ENCODE measurements at places on chromosomes 11 and 22. TPM values are rescaled to one million over a fixed set of nuclear protein-coding genes. Genes with fewer than 3 reads are reported as not detected.

DNA sequence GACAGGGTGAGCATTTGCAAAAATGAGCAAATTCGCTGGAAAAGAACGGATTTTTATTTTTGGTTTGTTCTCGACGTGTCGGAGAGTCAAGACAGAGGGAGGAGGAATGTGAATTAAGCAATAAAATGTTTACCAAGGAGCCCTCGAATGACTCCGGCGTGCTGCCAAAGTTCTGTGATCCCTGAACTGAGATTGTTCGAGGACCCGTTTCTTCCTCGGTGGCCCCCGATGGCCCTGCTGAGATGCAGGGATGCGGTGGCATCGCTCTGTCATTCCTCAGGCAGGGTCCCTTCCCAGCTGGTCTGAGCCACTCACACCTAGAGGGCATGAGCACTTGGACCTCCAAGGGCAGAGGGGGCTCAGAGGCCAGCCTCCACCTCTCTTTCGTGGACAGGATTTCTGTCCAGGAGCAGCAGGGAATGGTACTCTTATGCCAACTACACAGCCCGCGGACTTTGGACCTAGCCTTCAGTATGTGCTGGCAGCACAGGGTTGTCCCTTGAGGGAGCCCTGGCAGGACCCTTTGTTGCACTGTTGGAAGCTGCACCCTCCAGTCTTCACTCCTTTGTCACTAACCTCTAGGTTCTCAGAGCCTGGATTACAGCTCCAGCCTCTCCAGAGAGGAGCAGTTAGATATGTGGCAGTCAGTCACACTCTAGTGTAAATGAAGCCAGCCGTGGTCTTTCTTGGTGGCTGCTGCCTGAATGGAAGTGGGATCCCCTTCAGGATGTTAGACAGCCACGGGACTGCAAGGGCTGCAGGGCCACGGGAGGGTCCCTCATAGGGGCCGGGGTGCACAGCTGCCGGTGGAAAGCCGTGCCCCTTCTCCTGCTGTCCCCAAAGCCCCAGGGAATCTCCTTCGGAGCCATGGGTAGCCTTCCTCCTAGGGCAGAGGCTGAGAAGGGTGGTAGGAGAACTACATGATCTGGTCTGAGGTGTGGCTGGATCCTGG lies 109.4 kb upstream of the ANO1 start:
- DNase-seq = no peak

DNA sequence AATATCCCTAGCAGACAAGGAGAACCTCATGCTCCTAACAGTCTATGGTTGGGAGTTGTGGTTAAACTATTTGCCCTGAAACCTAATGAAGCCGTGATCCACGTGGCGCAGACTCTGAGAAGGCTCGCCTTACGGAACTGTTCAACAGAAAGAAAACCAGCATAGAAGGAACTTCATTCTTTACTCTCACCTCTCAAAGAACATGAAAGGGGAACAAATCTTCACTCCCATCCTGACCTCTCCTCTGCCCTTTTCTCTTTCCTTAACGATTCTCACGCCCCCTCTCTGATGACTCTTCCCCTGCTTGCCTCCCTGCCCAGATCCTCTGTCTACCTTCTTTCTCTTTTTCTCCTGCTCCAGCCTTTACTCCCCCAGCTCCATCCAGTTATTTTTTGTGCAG lies 54.2 kb downstream of the IRAG1 start:
- no peak for DNase-seq

The OR8D1 gene
- total RNA-seq = not detected

GRCh38 chr11:27179334-27179733 lies 138.7 kb downstream of the BBOX1 start:
- DNase-seq = no peak

The MN1 gene
- total RNA-seq = 8.0 TPM

GRCh38 chr11:129146191-129146590 lies 45.9 kb downstream of the ARHGAP32 start:
- no peak for DNase-seq

DNA sequence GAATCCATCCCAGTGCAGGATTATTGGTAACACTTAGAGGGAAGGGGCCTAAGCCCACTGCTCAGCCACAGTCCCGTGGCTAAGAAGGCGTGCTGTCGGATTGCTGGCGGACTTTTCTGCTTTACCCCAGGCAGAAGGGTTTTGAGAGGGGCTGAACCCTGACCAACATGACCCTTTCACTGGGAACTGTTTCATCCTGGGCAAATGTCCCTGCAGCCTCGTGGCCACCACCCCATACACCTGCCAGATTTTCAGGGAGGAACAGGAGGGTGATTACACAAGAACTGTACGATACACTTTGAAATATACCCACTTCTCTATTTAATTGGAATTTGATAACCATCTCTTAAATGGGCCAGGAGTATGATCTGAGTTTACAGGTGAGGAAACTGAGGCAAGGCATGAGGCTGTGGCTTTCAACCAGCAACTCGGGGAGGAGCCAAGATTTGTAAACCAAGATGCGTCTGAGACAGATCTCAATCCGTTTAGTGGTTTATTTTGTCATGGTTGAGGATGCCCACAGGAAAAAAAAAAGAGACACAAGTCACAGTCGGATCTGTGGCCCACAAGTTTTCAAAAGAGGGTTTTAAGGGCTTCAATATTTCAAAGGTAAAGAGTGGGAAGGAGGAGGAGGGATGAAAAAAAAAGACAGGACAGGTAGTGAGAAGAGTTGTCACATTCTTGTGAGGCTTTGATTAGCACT lies 6.1 kb upstream of the APOL3 start:
- no peak for DNase-seq

The PAMR1 gene
- not detected for total RNA-seq

- no peak for DNase-seq
Measured at GRCh38 chr11:10017911-10018310, 276.1 kb downstream of the SBF2 start.

DNA sequence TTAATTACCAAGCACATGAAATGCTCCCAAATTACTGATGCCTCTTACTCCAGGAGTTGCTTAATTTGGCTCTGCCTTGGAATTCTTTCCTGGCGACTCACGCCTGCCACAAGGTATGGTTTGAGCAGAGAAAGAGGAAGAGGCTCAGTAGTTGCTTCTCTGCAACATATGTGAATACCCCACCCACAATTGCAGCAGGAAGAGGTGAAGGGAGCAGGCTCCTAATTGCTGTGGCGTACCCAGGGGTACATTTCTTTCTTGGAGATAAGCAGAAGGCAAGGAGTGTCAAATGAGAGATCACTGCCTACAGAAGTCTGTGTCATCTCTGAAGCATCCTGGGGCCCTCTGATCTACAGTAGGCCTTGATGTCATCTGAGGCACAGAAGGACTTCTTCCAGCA lies 10.6 kb upstream of the NNMT start:
- no peak for DNase-seq

The CBX6 gene
- total RNA-seq = 50.9 TPM

- no peak for DNase-seq
Measured at GRCh38 chr11:70942593-70942992, 309.8 kb downstream of the SHANK2 start.

DNA sequence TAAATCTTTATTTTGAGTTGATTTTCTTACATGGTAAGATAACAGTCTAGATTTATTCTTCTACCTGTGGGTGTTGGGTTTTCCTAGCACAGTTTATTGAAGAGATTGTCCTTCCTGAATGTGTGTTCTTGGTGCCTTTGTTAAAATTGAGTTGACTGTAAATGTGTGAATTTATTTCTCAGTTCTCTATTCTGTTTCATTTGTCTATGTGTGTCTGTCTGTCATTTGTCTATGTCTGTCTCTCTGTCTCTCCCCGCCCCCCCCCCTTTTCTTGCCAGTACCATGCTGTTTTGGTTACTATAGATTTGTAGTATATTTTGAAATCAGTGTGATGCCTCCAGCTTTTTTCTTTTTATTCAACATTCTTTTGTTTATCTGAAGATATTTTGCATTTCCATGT lies 114.7 kb upstream of the SERPIND1 start:
- DNase-seq = no peak

DNA sequence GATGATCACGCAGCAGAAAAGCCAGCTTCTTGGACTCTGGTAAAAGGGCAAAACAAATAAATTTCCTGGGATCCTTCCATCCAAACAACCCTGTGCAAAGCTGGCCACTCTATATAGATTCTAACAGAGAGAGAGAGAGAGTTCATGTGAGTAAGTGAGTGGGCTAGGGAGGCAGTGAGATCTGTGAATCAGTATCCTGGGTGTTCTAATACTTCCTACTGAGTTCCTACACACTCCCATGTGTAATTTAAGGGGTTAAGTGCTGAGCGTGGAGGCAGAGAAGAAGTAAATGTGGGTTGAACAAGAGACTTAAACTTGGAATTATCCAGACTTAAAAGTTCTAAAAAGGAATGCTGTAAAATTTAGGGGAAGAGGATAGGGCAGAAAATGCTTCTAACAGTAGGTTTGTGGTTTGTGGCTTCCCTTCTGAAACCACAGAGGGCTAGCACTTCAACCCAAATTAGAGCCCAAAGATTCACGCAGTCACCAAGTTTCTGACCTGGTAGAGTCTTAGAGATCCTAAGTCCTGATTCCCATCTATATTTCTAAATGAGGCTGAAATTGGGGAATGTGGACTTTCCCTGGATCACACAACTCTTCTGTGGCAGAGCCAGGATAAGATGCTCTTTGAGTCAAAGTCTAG lies 413.9 kb downstream of the TENM4 start:
- no peak for DNase-seq

Data from glomerular endothelial cell (primary cell).